Muscle of back (tissue), 13 donors: ENCODE measurements at places on chromosomes 7 and 10.

- peak; percentile 68 for DNase-seq
Measured at GRCh38 chr7:28297801-28298459, 114.4 kb upstream of the CREB5 start.

- DNase-seq, result no peak
Measured at GRCh38 chr7:39910108-39910869, 39.8 kb upstream of the CDK13 start.

DNA sequence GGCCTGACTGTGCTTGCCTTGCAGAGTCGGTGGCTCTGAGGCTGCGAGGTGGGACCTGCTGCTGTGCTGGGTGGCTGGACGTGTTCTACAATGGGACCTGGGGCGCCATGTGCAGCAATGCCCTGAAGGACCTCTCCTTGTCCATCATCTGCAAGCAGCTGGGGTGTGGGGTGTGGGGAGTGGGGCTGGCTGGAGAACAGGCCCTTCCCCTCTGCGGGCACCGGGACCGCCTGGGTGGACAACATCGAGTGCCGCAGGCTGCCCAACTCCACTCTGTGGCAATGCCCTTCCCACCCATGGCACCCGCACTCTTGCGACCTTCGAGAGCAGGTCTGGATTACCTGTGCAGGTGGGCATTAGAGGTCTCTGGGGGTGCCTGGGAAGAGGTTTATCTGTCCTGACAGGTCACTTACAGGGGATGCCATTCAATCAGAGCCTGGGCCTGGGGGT is 10.9 kb downstream of the SCART1 start:
- DNase-seq, result no peak

GRCh38 chr10:24382045-24382444 is 173.1 kb downstream of the KIAA1217 start:
- DNase-seq, result no peak

- no peak for DNase-seq
Measured at GRCh38 chr7:138278601-138279000, 181.5 kb upstream of the TRIM24 start.

- no peak for DNase-seq
Measured at GRCh38 chr10:4033341-4033896, 248.4 kb upstream of the KLF6 start.

- peak; percentile 67 for DNase-seq
Measured at GRCh38 chr7:74656441-74656836, 1.1 kb upstream of the GTF2I start.

DNA sequence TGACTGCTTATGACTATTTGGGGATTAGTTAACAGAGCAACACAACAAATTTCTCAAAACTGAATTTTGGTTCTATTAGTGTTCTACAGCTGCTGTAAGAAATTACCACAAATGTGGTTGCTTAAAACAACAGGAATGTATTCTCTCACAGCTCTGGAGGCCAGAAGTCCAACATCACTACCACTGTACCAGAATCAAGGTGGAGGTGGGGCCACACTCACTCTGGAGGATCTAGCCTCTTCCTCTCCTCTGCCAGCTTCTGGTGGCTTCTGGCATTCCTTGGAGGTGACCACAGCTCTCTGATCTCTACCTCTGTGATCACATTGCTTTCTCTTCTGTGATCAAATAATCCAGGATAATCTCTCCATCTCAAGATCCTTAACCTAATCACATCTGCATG is 194.7 kb upstream of the BMPER start:
- no peak for DNase-seq

DNA sequence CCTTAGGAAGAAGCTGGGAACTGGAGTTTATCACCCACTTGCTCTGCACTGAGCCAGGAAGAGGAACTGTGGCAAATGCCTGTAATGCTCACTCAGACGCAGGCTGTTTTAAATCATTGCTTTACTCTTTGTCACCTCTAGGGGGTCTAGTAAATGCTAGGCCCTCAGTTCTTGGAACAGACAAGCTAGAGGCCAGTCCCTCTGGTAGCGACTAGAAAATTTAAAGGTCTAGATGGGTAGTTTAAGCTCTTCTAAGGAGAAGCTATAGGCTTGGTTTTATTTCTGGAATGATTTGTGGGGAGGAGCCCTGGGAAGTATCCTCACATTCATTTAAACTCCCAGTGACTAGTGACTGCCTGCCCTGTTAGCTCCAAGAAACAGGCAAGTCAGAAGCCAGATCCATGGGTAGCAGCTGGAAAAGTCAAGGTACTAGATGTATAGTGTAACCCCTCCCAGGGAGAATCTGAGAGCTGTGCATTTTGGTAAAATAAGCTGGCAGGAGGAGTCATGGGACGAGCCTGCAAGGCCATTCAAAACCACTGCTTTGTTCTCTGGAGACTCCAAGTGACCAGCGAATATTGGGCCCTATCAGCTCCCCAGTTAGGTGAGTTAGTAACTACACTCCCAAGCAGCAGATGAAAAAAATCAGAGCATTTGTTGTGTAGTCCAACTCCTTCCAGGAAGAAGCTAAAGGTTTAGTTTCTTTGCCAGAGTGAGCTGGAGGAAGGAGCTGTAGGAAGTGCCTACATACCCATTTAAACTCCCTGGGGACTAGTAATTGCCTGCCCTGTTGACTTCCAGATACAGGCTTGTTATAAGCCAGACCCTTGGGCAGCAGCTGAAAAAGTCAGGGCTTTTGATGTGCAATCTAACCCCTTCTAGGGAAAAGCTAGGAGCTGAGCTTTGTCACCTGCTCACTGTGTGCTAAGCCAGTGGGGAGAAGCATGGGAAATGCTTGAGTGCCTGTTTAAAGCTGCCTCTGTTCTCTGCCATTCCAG is 68.9 kb downstream of the DYNC1I1 start:
- no peak for DNase-seq

DNA sequence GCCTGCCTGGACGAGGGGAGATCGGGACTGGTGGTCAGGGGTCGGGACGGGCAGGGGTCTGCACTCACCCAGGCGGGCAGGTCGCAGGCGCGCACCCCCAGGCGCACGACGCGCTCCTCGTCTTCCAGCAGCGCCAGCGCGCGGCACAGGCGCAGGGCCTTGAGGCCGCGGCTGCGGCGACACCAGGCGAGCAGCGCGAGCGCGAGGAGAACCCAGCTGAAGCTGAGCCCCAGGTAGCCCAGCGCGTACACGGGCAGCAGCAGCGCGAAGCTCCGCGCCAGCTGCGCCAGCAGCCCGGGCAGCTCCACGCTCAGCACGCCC is 328 bp downstream of the ESYT2 start:
- DNase-seq, result peak; percentile 91
